ENCODE measurements at places on chromosomes 12 and 14.

DNA sequence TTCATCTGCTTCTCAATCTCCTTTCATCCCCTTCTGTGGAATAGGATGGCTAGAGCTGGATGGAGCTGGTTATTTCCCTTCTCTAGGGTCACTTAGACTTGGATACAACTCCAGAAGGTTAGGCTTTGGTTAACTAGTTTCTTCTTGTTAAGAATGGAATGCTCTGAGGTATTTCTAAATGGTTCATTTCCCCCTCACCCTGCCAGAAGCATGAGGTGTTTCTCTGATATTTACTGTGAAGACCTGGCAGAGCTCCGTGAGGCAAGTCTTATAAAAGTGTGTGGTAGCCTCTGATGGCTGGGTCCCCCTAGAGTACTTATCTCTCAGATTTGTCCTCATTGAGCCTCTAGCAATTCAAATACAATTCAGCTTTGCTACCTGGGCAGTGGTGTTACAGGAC lies 207.9 kb downstream of the SLC16A7 start:
- no peak for ATAC-seq

- no peak for ATAC-seq
Observed at GRCh38 chr12:32437095-32437515, 37.7 kb downstream of the FGD4 start.

- ATAC-seq, result no peak
Observed at GRCh38 chr14:29652571-29652970, 275.1 kb downstream of the PRKD1 start.

DNA sequence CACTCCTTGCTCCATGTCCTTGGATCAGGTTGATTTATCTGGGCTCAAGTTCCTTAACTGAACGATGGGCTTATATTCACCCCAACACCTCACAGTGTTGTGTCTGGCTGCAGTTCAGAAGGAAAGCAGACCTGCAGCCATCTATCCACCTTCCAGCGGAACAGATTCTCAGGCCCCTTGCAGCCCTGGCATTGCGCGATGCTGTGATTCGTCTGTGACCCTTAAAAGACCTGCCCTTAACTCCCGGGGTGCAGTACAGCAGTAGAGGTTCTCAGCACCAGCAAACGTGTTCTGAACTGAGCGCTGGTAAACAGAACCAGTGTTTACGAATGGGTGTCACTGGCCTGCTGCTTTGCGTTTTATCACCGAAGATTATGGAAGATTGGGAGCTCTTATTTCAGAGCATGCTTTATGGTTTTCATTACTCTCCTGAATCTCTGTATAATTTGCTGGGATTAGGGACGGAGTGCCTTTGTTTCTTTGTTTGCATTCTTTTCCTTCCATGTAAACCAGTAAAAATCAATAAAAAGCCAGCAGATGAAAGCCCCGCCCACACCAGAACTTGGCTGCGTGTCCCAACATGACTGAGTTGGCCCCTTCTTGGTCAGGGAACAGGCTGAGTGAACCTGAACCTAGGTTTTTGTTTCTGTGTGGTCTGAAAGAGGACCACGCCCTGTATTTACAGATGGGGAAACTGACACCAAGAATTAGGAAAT lies 286.7 kb upstream of the CRY1 start:
- ATAC-seq, result no peak

DNA sequence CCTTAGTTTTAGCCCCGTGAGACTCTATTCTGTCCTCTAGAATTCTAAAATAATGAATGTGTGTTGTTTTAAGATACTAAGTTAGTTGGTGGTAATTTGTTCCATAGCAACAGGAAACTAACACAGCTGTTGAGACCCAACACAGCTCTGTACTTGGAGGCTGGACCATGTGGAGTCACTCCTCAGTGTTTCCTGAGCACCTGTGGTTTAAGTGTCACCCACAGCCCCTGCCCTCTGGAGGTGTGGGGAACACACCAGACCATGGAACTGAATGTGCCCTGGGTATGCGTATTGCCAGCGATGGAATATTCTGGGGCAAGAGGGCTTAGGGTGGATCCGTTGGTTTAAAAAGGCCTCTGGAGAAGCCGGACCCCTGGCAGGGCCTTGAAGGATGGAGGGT lies 16.6 kb upstream of the GPR68 start:
- ATAC-seq, result peak; percentile 74

DNA sequence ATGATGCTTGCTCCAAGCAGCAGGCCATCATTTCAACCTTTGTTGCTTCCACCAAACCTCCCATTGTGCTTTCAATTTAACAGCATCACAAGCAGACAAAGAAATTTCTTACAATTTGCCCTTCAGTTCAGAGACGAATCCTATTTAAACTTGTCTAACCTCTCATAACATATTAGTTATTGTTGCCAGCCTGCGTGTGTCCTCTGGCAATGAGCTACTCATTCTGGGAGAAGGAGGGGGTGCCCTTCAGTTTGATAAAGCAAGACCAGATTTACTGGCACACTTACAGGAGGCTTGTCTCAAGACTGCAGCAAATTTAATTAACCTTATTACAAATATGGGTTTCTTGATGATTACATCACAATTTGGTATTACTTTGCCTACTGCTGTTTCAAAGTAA lies 203.6 kb upstream of the SOX5 start:
- no peak for ATAC-seq

DNA sequence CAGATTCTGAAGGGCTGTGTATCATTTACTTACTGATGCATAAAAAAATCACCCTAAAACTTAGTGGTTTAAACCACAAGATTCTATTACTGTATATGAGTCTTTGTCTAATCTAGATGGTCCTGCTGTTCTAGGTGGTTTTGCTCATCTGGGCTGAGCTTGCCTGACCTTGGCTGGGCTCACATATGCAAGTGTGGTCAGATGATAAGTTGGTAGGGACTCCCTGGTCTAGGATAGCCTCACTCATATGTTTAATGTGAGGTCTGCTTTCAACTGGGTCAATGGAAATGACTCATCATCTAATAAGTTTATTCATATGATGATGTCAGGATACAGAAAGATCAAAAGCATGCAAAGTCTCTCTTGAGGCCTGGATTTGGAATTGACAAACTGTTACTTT lies 887.8 kb downstream of the TRHDE start:
- ATAC-seq, result no peak

DNA sequence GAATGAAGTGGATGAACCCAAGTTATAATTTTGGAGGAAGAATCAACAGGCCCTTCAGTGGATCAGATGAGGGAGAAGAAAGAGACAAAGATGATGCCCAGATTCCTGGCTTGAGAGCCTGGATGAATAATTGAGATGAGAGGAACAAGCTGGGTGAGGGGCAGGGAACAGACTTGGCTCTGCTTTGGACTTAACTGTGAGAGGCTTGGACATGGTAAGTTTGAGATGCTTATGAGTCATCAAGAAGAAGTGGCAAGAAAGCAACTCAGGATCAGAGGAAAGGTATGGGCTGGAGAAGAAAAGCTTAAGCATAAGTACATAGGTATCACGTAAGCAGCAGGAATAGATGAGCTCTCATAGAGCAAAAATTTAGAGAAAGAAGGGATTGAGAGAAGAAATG lies 55.3 kb downstream of the FIGNL2 start:
- no peak for ATAC-seq

- ATAC-seq, result no peak
Observed at GRCh38 chr12:124044021-124044420, 71.0 kb downstream of the ZNF664 start.

DNA sequence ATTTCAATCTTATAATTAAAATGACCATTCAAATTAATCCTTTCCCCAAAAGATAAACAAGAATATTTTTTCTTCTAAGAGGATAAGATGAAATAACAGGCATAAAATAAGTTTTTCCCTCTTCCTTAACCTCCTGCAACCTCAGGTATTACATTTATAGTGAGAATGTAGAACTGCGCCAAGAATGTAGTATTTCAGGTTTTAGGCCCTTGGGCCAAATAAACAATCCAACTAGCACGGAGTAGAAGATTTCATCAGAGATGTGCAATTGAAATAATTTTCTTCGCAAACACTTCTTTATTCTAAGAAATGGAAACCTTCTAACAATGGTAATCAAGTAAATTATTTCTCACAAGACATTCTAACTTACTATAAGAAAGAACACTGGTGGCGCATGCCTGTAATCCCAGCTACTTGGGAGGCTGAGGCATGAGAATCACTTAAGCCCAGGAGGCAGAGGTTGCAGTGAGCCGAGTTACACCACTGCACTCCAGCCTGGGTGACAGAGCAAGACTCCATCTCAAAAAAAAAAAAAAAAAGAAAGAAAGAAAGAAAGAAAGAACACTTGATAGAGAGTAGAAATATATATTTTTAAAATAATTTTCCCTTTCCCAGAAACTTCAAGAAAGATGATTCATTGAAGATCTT lies 100.8 kb downstream of the TAOK3 start:
- ATAC-seq, result no peak

DNA sequence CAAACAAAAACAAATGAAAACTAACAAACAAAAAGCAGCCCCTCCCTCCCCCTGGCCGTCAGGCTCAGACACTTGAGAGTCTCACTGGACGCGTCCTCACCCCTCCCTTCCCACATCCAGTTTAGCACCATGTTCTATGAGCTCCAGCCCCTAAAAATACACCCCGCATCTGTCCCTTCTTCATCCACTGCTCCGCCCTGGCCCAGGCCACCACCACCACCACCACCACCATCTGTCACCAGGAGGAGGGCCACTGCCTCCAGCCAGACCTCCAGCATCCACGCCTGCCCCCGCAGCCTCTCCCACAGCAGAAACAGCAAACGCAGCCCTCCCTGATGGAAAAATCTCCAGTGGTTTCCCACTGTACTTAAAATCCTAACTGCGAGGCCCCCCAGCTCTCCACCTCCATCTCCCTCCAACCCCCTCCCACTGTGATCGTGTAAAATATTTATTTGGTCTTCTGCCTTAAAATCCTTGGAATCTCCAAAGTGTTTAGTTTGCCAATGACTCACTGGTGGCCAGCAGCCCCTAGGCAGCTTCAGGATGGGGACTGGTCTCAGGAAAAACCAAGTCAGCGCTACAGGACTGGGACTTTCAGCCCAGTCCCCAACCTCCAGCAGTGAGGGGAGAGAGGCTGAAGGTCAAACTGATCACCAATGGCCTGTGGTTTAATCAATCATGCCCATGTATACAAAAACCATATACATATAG lies 95.1 kb downstream of the SCARB1 start:
- ATAC-seq, result no peak

DNA sequence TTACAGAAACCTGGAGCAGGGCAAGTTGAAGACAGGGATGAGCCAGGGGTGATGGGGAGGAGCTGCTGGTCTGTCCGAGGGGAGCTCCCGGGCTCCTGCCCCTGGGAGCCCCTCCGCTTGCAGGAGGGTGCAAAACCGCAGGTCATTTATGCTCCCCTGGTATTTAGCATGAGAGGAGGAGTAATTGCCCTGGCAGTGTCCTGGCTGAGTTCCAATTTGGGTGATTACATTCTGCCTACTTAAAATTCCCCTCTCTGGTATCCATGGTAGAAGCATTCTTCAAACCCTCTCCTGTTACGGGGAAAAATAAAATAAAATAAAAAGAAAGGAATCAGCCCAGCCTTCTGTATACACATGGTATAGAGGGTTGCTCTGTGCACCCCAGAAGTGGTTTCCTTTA lies 61.7 kb upstream of the VRK1 start:
- no peak for ATAC-seq

- ATAC-seq, result no peak
Observed at GRCh38 chr14:57918791-57919190, 52.9 kb upstream of the SLC35F4 start.

GRCh38 chr12:20629414-20630156 lies 65.5 kb upstream of the SLCO1C1 start:
- no peak for ATAC-seq

- peak; percentile 78 for ATAC-seq
Observed at GRCh38 chr12:6039894-6040601, 84.4 kb downstream of the VWF start.

GRCh38 chr12:127295630-127296029 lies 971.3 kb upstream of the TMEM132C start:
- ATAC-seq, result no peak

DNA sequence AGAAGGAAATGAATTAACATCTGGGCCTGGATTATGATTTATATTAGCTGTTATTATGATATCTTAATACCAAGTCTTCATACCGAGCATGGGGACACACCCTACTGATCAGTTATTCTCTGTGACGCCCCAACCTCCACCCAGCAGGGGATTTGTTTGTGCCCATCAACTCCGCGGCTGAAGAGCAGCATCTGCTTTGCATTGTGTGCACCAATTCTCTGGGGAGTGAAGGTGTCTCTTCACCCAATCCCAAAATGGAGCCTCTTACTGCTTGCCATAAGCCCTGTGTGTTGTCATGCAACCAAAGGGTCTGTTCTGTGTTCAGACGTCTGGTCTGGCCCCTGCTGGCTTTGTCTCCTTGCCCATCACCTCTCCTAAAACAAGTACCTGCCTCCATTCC lies 25.4 kb downstream of the DHRS2 start:
- ATAC-seq, result no peak

DNA sequence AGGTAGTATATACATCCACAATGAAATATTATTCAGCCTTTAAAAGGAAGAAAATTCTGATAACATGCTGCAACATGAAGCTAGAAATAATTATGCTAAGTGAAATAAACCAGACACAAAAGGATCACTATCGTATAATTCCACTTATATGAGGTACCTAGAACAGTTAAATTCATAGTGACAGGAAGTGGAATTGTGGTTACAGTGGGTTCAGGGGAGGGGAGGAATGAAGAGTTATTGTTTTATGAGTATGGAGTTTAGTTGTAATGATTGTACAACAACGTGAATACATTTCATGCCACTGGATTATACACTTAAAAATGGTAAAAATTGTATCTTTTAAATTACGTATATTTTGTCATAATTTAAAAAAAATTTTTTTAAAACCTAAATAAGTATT lies 21.0 kb downstream of the EEA1 start:
- peak; percentile 66 for ATAC-seq

- ATAC-seq, result no peak
Observed at GRCh38 chr12:18281941-18282340, 20.6 kb downstream of the PIK3C2G start.

GRCh38 chr14:54211551-54212308 lies 185.1 kb upstream of the CDKN3 start:
- ATAC-seq, result no peak

- ATAC-seq, result no peak
Observed at GRCh38 chr14:84610086-84610485, 919.9 kb upstream of the FLRT2 start.

- ATAC-seq, result peak; percentile 70
Observed at GRCh38 chr14:71021347-71022011, 114.2 kb downstream of the PCNX1 start.

DNA sequence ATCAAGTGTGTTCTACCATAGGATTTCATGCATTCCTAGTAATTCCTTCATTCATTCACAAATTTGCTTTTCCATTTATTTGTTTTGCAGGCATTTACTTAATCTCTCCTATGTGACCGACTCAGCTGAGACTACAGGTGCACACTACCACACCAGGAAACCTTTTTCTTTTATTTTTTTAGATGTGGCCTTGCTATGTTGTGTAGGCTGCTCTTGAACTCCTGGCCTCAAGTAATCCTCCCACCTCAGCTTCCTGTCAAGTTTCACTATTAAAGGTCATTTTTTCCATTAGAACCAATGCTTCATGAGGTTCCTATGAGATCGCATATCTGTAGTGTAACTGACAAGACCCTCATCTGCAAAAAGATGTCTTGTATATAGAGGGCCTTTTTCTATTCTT lies 1218.7 kb downstream of the VRK1 start:
- ATAC-seq, result no peak

GRCh38 chr12:104729091-104729490 lies 229.0 kb downstream of the SLC41A2 start:
- ATAC-seq, result no peak

GRCh38 chr12:24113701-24114100 lies 164.2 kb upstream of the SOX5 start:
- ATAC-seq, result no peak
